ENCODE measurements at places on chromosomes 2 and 18.
A peak's percentile ranks its signal among the peaks of the same experiment; 100 is the strongest.

- DNase-seq = no peak
Observed at GRCh38 chr2:224577541-224577940, 7.6 kb downstream of the CUL3 start.

DNA sequence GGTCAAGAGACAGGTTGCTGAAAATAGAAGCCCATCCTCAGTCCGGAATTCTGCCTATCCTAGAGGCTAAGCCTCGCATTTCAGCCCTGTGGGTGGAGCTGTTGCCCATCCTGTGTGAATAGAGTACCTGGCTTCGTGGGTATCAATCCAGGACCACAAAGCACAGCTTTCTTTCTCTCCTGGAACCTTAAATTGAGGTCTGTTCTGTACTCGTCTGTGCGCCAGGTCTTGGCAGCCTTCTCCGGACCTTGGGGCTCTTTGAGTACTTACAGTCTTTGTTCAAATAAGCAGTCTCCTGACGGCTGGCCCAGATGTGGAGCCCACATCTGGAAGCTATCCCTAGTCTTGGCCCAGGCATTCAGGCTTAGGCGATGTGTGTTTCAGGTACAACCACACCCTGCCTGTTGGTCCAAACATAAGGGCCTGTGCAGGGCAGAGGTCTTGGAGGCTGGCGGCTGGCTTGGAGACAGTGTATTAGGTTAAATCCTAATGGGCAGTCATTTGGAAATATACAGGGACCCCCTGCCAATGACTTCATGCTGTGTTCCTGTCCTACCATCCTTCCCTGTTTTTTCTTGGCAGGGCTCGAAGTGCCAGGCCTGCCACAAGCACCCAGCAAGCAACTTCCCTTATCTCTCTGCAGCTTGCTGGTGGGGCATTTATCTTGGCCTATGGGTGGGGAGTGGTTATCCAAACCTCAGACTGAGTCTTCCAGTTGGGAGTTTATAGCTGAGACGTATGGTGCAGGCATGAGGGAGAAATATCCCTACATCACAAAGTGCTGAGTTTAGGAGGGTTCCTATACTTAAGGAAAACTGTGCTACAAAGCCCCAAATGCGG, 294.1 kb downstream of the BCL2 start:
- DNase-seq = no peak

DNA sequence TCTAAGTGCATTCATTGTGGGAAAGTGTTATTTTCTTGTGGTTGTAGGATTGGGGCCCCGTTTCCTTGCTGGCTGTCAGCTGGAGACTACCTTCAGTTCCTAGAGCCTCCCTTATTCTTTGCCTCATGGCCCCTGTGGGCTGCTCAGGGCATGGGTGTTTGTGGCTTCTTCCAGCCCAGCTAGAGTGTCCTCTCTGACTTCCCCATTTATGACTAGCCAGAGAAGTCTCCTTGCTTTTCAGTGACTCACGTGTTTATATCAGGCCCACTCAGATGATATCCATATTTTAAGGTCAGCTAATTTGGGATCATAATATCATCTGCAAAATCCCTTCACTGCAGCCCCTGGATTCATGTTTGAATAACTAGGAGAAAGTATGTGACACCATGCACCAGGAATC, 62.8 kb downstream of the DTNA start:
- DNase-seq = no peak

DNA sequence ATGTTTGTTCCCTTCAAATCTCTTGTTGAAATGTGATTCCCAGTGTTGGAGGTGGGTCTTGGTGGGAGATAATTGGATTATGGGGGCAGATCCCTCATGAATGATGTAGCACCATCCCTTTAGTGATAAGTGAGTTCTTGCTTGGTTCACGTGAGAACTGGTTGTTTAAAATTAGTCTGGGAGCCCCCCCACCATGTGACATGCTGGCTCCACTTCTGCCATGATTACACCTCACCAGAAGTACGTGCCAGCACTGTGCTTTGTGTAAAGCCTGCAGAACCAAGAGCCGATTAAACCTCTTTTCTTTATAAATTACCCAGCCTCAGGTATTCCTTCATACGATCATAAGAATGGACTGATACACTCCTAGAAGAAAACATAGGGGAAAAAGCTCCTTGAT, 10.1 kb downstream of the ABI2 start:
- DNase-seq = no peak

DNA sequence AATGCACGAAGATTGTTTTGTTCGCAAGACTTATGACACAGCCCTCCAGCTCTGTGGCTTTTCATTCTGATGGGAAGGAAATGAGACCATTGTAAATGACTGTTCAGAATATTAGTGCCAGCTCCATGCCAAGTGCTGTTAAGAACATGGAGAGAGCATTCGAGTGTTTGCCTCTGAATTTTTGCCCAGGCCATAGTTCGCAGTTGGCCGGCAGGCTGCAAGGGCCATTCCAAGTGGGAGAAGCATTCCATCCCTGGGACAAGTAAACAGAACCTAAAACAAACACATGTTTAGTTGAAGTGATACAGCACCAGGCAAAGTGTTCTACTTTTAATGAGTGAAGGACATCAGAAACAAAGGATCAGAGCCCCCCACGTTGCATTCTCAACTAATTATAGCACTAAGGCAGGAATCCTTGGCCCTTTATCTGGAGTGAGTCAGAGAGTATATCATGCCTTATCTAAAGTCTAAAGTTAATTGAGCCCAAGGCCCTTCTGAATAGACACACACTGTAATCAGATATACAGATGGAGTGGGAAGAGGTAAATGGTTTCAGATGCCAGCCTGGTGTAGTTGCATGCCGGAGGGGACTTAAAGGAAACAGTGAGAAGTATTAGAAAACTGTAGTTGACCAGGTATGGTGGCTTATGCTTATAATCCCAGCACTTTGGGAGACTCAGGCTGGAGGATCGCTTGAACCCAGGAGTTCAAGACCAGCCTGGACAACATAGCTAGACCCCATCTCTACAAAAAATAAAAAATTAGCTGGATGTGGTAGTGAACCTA, 53.3 kb downstream of the NEDD4L start:
- peak; percentile 92 for DNase-seq

GRCh38 chr2:173086518-173087213, 11.0 kb downstream of the MAP3K20 start:
- DNase-seq = no peak

DNA sequence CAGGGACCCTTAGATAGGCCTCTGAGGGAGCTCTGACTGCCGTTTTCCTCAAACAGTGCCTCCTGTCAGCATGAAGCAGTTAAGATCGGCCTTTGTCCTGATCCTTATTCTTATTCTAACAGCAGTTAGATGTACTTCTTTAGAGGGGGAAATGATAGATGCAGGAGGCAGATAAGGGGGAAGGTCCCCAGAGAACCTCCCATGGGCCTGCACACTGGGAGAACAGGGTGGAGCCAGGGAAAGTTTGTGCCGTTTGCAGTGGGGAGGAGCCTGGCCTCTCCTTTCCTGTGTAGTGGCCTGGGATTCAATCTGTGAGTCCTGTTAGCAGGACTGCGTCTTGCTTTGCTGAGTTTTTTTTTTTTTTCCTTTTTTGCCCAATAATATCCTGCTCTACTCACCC, 7.9 kb upstream of the INPP4A start:
- no peak for DNase-seq

DNA sequence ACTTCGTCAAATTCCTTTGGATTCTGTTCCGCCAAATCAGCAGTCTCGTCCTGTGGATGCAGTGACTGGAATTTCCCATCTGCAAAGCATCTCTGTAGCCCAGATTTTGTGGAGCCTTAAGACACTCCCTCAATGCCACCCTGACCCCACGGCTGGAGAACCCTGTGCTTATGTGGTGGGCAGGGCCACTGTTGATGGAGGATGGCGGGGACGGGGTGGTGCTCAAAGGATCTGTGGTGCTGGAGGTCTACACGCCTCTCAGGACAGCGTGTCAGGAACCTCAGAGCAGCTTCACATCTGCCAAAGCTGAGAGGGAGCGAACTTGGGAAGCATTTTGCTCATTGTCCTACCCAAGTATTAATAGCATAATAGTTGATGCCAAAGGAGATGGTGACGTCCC, 200.1 kb downstream of the MGAT5 start:
- no peak for DNase-seq

- no peak for DNase-seq
Observed at GRCh38 chr2:58039170-58039611, 7.4 kb upstream of the VRK2 start.

DNA sequence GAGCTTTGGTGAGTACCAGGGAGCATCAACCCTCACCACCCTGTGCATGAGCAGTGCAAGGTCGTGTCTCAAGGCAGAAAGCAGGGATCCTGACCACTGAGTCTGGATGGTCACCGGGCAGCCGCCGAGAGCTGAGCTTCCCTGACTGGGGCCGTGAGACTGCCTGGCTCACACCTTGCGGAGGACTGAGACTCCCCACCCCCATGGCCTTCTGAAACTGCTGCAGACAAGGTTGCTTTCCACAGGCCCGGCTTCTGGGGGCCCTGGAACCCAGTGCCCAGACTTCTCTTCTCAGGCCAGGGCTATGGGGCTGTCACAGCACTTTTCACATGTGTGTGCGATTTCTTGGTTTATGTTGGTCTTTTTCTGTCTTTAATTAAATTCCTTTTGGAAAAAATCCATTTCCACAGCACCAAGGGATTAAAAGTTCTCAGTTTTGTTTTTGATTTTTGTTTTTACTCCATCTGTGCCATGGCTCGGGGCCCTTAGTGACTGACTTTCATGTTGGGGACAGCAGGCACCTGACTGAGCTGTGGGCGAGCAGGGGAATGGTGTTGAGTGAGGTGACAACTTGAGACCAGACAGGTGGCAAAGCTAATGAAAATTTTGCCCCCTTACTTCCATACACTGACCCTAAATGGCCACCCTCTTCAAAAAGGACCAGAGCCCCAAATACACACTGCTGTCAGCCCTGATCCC, 297.9 kb downstream of the CYP26B1 start:
- DNase-seq = no peak

GRCh38 chr18:371609-371982, 103.7 kb upstream of the THOC1 start:
- DNase-seq = no peak

DNA sequence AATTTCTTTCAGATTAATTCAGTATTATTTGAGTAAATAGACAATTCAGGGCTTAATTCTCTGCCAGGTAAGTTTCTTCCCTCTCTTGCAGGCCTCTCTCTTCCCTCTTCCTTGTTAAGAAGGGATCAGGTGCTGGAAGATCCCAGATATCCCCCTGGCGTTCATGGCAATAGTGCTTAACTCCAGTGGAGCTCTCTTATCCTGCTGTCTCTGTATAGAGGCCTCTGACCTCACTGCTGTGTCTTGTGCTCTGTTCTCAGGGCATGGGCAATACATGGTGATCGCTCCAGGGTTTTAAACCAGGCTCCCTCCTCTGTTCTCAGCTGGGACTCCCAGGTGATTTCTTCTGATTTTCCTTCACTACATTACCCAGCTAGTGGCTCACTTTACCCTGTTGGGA, 226.8 kb downstream of the MC4R start:
- no peak for DNase-seq

GRCh38 chr18:7642331-7642890, 75.3 kb downstream of the PTPRM start:
- no peak for DNase-seq

- DNase-seq = no peak
Observed at GRCh38 chr2:40292291-40292690, 159.6 kb downstream of the SLC8A1 start.

GRCh38 chr2:232927032-232927792, 57.1 kb downstream of the SNORC start:
- peak; percentile 49 for DNase-seq

- DNase-seq = no peak
Observed at GRCh38 chr2:40189881-40190280, 262.0 kb downstream of the SLC8A1 start.

DNA sequence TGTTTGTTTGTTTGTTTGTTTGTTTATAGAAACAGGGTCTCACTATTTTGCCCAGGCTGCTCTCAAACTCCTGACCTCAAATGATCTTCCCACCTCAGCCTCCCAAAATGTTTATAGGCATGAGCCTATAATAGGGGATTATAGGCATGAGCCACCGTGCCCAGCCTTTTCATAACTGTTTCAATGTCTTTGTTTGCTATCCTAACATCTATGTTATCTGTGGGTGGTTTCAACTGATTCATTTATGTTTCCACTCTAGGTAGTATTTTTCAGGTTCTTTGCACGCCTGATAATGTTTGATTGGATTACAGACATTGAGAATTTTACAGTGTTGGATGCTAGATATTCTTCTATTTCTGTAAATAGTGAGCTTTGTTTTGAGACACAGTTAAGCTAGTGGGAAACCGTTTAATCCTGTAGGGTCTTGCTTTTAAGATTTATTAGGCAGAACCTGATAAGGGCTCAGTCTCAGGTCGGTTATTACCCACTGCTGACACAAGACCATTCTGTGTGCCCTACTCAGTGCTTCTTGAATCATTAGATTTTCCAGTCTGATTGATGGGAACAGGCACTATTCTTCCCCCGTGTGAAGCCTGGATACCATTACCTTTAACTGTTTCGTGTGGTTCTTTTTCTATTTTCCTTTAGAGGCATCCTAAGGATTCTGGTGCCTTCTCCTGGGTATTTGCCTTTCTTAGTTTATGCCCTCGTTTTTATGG, 76.5 kb upstream of the TMEM87B start:
- DNase-seq = no peak

DNA sequence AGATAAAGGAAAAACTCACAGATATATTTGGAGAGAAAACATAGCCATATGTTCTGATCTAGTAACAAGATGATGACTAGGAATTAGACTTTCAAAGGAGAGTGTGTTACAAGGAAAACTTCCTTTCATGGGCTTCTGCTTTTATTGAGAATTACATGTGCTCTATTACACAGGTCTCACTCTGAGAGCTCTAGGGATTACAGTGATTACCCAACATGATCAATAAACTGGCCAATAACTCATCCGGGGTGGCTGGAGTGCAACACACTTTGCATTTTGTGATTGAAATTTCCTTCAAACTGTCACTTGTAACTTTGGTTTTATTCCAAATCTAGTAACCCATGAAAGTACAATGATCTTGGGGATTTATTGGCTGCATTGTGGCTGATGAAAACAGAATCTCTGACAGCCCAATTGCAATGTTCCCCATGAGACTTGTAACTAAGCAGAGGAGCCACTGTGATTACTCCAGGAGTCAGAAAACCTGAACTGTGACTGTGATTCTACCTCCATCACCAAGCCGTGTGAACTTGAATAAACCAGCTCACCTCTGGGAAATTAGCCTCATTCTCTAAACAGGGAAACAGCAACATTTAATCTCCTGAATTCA, 40.2 kb upstream of the LRRC30 start:
- no peak for DNase-seq

GRCh38 chr18:63975628-63976027, 5.7 kb downstream of the SERPINB8 start:
- no peak for DNase-seq

- no peak for DNase-seq
Observed at GRCh38 chr2:32752205-32752604, 124.4 kb downstream of the TTC27 start.
